ENCODE measurements at places on chromosomes 16 and 17.

- DNase-seq, result no peak
These were observed at the start of gene C16orf92 for GRCh38 chr16:30022887-30023286. TSS of gene C16orf92 (plus strand) at chr16:30023198. CDS start at chr16:30023341, 143 bp downstream.

GRCh38 chr16:11219178-11219577, 36.8 kb downstream of the SOCS1 start:
- DNase-seq, result no peak

DNA sequence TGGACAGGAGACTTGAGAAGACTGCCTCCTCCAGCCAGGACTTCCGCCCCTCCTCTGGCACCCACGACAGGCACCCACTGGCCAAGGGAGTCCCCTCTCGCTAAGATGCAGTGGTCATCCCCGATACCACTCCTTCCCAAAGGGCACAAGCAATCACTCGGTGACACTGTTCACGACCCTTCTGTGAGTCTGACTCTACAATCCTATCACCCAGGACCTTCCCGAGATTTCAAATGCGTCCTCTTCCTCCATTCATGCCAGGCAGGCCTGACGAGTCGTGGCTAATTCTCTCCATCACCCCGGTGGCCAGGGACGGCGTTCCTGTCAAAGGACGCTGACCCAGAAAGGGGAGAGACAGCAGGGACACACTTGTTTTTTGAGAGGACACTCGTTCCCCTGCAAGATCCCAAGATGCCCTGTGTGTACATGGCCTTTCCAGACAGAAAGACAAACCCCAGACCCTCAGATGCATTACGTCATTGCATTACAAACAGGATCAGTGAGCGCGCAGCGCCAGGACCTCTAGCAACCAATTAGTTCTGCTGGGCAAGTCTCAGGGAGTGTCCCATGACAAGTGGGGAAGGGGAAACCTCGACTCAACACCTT, 12.2 kb downstream of the FBXO31 start:
- no peak for DNase-seq

DNA sequence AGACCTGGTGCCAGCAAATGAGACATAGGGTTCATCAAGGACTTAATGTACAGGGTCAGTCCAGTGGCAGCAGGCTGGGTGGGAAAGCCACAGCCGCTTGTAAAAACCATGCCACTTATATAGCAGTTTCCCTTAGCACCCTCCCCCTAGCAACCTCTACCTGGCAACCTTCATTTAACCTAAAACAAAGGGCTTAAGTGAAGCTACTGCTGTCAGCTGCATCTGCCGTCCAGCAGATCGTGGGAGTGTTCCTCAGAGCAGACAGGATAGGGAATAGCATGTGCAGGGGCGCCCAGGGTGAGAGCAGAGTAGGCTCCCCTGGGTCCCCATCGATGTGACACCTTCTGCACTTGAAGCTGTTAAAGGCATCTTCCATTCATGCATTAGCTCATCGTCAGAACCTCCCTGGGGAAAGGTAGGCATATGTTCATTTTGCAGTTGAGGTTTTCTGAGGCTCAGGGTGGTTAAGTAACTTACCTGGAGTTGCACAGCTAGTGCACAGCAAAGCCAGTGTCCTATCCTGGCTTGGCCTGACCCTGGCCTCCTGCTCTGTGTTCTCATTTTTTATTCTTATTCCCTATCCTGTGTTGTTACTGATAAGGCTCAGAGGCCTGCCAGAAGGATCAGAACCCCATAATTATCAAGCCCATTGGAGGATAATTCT, 112.5 kb downstream of the SOCS1 start:
- DNase-seq, result no peak

DNA sequence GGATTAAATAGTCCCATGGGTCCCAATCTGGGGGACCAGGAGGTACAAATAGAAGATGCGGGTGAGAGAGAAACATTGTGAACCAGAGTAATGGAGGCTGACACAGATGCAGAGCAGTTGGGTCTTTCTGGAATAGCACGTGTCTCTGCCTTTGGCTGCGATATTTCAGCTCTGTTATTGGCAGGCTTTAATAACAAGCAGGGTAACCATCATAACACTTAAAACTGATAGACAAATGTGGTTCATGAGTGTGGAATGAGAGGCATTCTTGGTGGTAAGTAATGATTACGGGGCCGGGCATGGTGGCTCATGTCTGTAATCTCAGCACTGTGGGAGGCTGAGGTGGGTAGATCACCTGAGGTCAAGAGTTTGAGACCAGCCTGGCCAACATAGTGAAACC, 110.3 kb downstream of the SNX29 start:
- DNase-seq, result no peak

- no peak for DNase-seq
These were observed 8.5 kb upstream of the P2RX1 start for GRCh38 chr17:3924512-3925350.

- DNase-seq, result no peak
These were observed 4.8 kb downstream of the CTRB2 start for GRCh38 chr16:75202069-75202590.

- DNase-seq, result no peak
These were observed 10.8 kb upstream of the TAOK1 start for GRCh38 chr17:29379084-29379991.

GRCh38 chr16:27228621-27229501, 25.5 kb downstream of the KDM8 start:
- DNase-seq, result no peak

GRCh38 chr16:8572919-8573724, 17.2 kb downstream of the TMEM114 start:
- no peak for DNase-seq

DNA sequence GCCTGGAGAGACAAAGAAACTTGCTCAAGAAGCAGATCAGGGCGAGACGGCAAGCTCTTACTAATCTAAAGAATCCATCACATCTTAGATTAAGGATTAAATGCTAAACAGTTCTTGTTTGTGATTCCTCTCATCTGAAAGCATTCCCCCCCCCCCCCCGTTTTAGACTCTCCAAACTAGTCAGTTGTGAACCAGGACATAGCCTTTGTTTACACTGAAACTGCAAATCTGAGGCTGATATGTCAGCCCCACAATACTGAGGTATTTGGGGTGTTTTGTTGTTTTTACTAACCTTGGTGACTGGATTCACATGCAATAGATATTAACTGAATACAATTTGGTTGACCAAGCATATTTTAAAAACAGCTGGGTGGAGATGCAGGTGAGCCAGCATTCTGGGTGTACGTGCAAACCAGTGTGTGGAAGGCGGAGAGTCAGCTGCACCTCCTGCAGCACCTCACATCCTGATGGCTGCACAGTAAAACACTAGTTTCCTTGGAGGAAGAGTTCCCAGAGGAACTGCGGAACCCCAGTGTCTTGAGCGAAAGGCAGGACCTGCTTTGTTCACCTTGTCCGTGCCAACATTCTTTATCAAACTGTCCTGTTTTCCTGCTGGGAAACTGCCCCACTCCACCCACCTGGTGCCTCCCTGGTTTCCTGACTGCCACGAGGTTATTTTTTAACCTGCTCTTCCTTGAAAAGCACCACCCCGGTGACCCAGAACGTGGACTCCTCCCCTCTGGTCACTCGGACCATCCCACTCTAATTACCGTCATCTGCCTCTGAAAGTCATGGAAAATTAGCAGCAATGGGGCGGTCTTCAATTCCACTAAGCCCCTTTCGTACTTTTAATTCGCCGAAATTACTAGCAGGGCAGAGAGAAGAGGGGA, 1.2 kb upstream of the YPEL2 start:
- no peak for DNase-seq

DNA sequence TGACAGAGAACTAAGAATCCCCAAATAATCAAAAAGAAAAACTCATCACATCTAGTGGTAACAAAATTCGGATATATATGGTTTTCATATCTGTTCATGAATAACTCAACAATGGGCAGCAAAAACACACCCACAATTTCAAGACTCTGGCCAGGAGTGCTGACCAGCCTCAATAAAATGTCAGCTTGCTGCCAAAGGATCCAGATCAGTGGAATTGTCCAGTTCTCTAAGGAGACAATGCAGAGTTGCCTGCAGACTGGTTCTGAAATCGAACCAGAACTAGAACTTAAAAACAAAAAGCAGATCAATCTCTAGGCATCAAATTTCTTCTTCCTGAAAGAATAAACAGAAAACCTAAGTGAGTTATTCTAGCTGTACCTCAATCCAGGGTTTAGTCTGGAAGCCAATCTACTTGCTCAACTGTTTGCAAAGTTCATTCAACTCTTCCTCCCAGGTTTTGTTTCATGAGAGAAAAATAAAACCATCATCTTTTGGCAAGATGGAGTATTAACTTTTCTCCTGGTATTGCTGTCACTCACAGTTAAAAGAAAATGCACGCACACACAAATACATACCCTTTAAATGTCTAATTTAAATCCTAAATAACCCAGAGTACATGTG, 61.0 kb downstream of the CFDP1 start:
- DNase-seq, result no peak

GRCh38 chr16:50408001-50408561, 39.3 kb upstream of the BRD7 start:
- DNase-seq, result no peak
